ENCODE measurements at places on chromosomes 6 and 20.

DNA sequence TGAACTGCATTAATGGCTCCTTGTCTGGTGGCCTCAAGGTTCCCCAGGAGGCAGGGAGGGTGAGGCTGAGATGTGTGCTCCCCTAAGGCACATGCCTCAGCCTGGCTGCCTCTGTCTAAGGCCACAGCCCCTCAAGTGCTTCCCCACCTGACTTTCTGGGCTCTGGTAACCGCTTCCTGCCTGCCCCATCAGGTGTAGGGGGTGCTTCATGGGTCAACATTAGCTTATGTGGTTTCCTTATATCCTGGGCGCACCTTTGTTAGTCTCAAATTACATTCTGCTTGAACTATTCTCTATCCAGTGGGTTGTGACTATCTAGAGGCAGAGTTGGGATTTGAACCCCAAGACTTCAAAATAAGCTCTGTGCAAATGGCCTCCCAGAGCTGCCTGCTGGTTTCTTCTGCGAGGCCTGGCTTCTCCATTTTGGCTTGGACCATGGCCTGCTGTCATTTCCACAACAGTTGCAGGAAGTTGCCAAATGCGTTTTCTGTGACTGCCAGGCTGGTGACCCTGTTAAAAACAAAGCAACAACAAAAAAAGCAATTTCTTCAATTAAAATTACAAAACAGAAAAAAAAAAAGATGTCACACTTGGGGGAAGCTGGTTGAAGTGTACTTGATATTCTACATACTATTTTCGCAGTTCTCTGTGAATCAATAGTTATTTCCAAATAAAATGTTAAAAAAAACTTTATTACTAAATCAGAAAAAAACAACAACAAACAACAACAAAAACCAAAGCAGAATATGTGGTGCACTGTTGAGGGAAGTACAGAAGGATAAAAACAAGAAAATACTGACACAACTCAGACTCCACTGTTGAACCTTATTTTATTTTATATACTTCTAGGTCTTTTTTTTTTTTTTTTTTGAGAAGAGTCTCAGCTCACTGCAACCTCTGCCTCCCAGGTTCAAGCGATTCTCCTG is 20.0 kb upstream of the ZNFX1 start:
- DNase-seq, result no peak

DNA sequence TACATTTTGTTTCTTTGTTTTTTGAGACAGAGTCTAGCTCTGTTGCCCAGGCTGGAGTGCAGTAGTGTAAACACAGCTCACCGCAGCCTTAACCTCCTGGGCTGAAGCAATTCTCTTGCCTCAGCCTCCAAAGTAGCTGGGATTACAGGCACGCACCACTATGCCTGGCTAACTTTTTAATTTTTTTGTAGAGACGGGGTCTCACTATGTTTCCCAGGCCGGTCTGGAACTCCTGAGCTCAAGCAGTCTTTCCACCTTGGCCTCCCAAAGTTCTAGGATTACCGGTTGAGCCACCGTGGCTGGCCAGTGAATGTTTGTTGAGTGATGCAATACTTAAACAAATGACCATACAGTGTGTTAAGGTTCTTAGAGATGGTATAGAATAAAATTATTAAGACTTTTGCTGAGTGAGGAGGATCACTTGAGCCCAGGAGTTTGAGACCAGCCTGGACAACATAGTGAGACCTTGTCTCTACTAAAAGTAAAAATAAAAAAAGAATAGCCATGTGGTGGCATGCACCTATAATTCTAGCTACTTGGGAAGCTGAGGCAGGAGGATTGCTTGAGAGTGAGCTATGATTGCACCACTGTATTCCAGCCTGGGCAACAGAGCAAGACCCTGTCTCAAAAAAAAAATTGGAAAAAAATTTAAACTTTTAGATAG is 13.4 kb downstream of the CEP250 start:
- no peak for DNase-seq

- DNase-seq, result no peak
Observed at GRCh38 chr6:143843677-143843999, 500 bp downstream of the LTV1 start.

- no peak for DNase-seq
Observed at GRCh38 chr20:33394718-33395117, 6.6 kb downstream of the CDK5RAP1 start.

DNA sequence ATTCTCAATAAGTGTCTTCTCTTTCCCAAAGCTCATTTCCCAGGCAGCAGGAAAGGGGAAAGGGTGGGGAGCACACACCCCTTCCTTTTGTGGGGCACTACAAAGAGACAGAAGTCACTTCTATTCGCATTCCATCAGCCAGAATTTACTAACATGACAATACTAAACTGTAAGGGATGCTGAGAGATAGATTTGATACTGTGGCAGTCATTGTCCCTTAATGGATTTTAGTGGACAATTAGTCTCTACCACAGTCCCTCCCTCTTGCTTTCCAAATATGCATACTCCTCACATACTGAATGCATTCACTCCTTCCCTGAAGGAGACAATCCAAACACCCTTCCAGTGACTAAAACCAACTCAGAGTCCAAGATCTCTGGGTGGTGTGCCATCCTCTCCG is 50.5 kb downstream of the ABRACL start:
- no peak for DNase-seq

- DNase-seq, result peak; percentile 41
Observed at GRCh38 chr20:47241345-47241781, 115.1 kb downstream of the ZMYND8 start.

GRCh38 chr6:43746071-43746470 is 23.9 kb upstream of the VEGFA start:
- DNase-seq, result no peak

- no peak for DNase-seq
Observed at GRCh38 chr6:158043008-158043407, 61.3 kb downstream of the SYNJ2 start.

- no peak for DNase-seq
Observed at GRCh38 chr6:116983375-116983774, 106.3 kb downstream of the RFX6 start.

DNA sequence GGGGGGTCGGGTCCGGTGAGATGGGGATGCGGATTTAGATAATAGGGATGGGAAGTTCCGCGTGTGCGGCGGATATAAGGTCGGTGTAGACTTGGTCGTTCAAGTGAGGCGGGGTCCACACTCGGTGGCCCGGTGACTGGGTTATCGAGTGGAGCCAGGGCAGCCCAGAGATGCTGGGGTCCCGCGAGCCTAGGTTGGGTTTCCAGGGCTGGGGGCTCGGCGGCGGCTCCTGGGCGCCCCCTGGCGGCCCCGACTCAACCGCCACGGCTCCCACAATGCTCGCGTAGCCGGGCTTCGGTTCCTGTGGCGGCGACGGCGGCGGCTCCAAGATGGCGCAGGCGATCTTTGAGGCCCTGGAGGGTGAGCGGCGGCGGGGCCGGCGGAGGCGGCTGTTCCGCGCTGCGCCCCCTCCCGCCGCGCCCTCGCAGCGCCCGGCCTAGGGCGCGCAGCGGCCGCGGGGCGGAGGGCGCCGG is at the start of gene ZNF341:
Gene ZNF341, plus strand, starts transcription at position 304 of the 473 bp plus-strand sequence. Its CDS starts 26 bp downstream, at position 330.
- peak; percentile 86 for DNase-seq

- DNase-seq, result no peak
Observed at GRCh38 chr20:10259166-10259565, 40.5 kb downstream of the SNAP25 start.

DNA sequence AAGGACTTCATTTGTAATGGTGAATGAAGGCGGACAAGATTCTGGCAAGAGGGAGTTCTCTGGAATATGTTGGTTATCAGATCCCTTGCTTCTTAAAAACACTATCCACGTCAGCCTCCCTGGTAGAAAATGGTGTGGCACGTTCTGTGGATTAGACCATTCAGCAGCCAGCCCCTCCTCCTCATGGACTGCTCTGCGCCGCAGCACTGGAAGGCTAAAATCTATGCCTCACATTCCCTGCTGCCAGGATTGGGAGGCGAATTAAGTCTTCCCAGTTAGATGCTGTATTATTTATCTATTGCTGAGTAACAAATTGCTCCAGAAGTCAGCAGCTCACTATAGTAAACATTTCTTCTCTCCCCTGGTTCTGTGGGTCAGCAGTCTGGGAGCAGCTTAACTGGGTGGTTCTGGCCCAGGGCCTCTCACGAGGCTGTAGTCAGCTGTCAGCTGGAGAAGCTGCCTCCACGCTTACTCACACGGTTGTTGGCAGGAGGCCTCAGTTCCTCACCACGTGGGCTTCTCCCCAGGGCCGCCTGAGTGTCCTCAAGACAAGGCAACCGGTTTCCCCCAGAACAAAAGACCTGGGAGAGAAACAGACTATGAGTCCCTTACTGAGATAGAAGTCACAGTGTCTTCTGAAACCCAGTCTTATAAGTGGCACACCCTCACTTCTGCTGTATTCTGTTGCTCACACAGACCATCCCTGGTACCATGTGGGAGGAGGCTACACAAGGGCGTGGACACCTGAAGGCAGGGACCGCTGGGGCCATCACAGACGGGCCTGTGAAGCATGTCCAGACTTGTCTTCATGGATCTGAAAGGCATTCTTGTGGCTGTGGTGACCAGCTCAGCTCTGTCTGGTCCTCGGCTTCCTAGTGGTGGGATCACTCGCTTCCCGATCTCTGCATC is 101.0 kb downstream of the NRN1 start:
- DNase-seq, result no peak

DNA sequence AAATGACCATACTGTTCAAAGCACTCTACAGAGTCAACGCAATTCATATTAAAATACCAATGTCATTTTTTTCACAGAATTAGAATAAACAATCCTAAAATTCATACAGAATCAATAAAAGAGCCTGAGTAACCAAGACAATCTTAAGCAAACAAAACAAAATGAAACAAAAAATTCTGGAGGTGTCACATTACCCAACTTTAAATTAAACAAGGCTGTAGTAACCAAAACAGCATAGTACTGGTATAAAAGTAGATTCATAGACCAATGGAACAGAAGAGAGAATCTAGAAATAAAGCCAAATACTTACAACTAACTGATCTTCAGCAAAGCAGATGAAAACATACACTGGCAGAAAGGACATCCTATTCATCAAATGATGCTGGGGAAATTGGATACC is 346.9 kb upstream of the JAG1 start:
- no peak for DNase-seq

DNA sequence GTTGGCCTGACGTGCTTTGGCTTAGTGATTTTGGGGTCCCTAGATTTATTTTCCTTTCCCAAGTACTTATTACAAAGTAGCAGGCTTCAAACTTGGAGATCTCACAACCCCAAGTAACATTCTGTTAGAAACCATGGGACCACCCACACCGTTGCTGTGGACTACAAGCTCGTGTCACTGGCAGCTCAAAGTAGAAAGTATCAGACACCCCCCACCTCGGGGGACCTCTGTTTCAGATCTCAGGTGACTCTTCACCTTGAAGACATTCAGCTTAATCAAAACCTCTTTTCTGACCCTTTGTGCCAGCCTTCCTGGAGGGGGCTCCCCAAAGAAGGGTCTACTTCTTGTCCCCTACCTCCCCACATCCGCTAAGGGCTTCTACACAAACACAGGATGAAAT is 15.7 kb upstream of the MYT1 start:
- no peak for DNase-seq

DNA sequence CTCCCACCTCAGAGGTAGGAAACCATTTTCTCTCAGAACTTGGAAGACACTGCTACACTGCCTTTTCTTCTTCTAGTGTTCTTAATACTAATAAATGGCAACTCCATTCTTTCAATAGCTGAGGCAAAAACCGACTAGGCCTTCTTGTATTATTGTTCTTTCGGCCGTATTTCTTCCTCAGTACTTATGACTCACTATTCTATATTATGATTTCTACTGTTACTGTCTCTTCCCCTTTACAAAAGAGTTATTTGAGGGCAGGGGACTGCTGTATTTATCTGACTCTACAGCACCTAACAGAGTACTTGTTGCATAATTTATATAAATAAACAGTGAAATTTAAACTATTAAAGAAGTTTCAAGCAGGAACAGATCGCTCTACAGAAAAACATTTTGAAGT is 3.1 kb downstream of the DNAAF9 start:
- no peak for DNase-seq

DNA sequence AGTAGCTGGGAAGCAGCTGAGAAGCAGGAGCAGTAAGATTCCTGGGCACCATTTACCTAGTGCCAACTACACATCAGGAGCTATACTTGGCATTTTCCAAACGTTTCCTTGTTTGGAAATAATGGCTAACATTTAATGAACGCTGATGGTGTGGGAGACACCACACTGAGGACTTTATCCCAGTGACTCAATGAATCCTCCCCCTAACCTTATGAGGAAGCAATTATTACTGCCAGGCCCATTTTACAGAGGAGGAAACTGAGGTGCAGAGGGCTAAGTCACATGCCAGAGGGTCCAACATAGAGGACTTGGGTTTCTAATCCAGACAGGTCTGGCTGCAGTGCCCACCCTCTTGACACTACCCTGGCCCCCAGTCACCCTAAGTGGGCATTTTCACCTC is 6.1 kb downstream of the PTGIS start:
- no peak for DNase-seq

GRCh38 chr20:37341632-37342031 is 4.3 kb upstream of the SRC start:
- DNase-seq, result no peak

DNA sequence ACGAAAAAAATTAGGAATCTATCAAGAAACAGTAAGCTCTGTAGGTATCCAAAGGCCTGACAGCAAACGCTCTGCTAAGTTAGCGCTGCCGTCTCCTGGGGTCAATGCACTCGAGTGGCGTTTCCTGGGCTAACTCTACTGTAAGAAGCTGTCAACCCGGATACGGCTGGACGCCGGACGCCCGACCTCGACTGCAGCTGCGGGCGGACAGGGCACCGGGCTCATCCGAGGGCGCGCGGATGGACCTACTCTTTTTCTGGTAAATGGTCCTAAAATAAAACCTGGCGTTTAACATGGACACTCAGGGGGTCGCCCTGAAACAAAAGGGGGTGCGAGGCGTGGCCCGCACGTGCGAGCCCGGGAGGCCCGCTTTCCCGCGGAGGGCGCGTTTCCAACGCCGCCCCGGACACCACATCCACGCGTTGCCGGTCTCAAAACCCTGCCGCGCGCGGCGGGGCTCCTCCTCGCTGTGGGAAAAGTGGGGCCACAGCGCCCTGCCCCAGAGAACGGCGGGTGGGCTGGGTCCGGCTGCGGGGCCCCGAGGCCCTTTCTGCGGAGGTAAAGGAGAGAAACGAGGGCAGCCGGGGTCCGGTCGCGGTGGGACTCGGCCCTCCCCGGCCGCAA is 537 bp downstream of the TCP1 start:
- DNase-seq, result peak; percentile 24

GRCh38 chr6:84182001-84182400 is 45.4 kb downstream of the CEP162 start:
- no peak for DNase-seq

DNA sequence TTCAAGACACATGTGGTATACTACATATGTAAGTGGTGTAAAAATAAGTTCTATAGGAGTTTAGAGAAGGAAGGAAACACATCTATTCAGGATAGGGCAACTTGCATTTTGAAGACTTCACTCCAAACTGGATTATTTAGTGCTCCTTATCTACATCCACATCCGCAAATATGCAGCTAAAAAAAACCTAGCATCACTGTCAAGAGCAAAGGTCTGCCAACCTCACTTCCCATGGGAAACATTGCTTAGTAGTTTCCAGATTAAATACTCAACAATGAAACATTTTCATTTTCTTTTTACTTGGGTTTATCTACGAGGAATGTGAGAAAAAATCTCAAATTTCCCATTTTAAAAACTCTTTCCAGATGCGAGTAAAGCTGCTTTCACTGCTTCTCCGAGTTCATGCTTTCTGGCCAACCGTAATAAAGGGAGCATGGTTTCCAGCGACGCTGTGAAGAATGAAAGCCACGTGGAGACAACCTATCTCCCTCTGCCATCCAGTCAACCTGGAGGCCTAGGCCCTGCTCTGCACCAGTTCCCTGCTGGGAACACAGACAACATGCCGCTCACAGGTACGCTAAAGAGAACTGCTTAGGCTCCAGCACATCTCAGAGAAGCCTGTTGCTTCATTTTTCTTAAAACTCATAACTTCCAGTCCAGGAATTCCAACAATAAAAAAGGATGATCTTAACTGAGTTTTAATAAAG is 48.2 kb downstream of the RFX6 start:
- DNase-seq, result no peak

All from HTR-8/SVneo (cell line).